CD4-positive, alpha-beta T cell (primary cell): ENCODE measurements at places on chromosomes 4 and X. TPM values are rescaled to one million over a fixed set of nuclear protein-coding genes. Genes with fewer than 3 reads are reported as not detected.

Gene SPARCL1
- not detected for total RNA-seq

Gene RAB33A
- total RNA-seq: 14.4 TPM

DNA sequence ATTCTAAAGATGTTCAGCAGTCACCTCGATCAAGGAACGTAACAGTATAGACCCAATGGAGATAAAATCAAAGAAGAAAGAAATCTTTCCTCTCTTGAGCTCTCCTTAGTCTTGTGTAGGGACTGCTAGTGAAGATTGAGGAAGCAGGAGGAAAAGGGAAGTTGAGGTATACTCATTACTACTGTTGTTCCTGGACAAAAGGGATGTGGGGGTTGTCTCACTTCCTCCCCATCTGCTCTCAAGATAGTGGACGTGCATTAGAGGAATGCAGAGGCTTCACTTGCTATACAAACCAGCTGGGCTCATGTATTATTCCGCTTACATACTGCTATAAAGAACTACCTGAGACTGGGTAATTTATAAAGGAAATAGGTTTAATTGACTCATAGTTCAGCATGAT, 208.9 kb upstream of the ARHGEF9 start:
- no peak for DNase-seq

- no peak for DNase-seq
Measured at GRCh38 chr4:2497931-2498330, 29.0 kb downstream of the RNF4 start.

- no peak for DNase-seq
Measured at GRCh38 chrX:23497919-23498318, 163.3 kb downstream of the PTCHD1 start.

DNA sequence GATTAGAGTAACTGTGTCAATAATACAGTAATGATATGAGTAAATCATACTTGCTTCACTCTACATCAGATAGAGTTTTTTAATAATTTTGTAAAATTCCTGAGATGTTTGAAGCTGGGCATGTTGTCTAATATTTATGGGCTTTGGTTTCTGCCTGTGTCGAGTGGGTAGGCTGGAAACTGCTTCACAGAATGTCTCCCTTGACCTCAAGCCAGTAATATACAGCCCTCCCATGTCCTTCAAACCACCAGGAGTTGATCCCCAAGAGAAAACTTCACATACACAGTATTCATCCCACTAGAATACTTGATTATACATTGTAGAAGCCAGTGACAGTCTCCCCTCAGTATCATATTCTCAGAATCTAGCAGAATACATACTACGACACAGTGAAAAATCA, 284.8 kb upstream of the TENM3 start:
- no peak for DNase-seq

- DNase-seq: no peak
Measured at GRCh38 chr4:78544678-78545077, 6.9 kb upstream of the ANXA3 start.
